ENCODE measurements at places on chromosomes 1 and 21.

DNA sequence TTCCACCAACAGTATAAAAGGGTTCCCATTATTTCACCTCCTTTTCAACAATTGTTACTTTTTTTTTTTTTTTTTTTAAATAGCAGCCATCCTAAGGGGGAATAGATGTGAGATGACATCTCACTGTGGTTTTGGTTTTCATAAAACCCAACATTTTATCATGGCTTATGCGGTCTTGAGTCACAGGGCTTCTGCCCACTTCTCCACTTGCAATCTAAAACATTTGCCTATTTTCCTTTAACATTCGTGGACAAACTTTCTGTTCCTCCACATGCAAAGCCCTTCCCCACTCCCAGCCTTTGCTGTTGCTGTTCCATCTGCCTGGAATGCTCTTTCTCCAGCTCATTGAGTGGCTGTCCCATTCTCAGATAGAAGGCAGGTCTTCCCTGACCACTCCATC, 239.7 kb upstream of the KCNK2 start:
- peak; percentile 57 for DNase-seq

DNA sequence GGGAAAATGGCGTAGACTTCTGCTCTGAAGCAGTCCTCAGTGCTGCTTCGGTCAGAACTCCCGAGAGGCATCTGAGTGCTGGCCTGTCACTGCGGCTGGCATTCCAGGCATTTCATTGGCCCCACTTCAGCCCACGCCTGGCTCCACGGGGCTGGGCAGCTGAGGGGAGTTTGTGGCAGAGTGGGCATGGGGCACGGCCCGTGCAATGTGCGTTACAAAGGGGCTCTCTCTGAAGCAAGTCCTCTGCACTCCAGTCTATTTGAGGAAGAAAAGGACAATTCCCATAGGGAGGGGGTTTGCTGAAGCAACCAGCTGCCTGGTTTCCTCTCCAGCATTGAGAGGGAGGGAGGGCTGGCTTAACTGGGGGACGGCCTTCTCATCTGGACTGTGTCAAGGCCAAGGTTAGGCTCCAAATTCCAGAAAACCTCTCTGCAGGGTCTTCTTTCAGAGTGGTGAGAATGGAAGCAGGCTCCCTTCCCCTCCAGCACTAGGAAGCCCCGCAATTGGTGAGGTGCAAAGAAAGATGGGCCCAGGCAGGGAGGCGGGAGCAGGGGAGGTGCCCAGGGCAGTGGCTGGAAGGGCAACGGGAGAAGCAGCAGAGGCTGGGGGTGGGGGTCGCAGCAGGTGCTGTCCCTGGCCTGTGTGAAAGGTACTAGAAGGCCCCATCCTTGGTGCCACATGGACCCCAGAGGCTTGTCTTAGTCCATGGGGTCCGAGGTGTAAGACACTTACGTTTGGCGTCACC, 21.1 kb upstream of the GPR157 start:
- DNase-seq: no peak

- DNase-seq: no peak
These were observed 2.9 kb upstream of the FCMR start for GRCh38 chr1:206924592-206925105.

- no peak for DNase-seq
These were observed 52.9 kb downstream of the SUCO start for GRCh38 chr1:172585861-172586260.

- DNase-seq: no peak
These were observed 610.3 kb upstream of the TMPRSS15 start for GRCh38 chr21:19013916-19014315.

DNA sequence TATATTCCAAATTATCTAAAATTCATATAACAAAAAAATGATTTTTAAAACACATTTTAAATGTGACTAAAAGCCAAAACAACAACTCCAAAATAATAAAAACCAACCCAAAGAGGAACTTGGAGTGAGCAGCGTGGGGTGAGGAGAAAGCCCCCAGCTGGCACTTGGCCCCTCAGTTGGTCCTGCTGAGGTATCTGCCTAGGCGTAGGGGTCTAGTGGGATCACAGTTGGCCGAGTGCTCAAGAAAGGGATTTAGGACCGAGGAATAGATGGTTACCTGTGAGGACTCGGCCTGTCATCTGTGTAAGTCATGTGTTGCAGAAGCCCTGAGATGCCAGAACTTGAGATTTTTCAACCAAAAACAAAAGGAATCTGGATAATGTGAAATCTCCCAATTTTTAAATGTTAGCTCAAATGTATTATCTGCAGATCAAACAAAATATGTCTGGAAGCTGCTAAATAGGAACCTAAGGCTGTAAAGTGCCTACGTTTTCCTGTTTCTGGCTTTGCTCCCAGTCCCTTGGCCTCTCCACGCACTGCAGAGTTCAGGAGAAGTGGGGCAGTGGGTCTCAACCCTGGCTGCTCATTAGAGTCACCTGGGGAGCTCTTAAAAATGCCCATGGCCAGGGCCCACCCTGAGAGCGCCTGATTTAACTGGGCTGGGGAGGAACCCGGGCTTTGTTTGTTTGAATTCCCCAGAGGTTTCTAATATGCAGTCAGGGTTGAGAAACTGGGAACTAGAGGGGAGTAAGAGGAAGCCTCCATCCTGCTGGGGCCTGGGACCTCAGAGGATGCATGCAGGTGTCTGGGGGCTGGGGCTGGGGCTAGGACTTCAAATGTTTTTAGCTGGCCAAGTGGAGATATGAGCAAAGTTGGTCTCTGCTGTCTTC, 38.5 kb upstream of the LDLRAP1 start:
- no peak for DNase-seq

DNA sequence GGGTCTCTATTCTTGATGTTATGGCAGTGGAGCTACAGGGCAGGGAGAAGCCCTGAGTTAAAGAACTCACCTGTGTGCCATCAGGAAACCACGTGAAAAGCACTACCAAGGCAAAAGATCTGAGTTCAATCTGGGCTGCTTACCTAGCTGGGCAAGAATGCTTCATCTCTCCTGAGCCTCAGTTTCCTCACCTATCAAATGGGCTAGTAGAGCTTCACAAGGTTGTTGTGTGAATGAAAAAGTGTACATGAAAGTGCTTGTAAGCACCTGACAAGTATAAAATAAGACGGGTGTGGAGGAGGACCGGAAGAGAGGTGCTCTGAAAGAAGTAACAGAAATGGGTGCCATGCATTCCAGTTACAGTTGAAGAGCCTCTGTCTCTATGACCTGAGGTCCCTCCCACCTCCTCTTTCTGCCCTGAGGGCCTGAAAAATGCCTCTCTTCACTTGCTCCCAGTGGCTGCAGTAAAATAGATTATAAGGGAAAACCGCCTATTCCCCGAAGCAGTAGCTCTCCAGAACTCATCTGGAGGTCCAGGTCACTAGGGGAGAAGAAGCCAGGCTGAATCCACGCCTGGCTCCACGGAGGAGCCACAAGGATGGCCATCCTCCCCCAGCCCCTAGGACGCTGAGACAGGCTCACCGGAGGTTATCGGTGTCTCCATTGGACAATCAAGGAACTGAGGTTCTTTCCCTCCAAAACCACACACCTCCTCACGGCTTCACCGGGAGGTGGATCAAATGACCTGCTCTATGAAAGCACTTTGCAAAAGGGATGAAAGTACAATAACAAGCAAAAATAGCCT, 1.4 kb downstream of the GPR161 start:
- no peak for DNase-seq

DNA sequence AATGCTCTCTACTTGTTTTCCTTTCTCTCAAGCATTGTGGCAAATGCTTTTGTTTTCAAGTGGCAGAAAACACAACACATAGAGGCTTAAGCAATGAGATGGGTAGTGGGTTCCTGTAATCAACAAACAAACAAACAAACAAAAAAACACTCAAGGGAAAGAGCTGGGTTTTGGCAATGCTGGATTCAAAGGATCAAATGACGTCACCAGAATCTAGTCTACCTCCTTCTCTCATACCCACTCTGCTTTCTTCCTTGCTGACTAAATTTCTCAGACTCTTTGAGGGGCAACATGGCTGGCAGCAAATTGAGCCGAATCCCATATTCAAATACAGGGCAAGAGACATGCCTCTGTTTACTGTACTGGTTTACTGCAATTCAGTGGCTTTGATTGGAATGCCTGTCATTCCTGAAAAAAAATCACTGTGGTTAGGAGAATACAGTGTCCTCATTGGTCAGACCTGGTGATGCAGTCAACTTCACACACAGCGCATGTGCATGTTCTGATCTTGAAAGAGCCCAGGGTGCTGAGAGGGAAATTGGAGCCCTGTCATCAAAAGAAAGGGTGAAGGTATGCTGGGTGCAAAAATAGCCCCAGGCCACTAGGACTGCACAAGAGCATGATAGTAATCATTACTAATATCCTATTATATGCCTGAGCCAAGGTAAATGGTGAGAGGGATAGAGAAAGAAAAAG, 356.2 kb downstream of the KCTD3 start:
- DNase-seq: no peak

DNA sequence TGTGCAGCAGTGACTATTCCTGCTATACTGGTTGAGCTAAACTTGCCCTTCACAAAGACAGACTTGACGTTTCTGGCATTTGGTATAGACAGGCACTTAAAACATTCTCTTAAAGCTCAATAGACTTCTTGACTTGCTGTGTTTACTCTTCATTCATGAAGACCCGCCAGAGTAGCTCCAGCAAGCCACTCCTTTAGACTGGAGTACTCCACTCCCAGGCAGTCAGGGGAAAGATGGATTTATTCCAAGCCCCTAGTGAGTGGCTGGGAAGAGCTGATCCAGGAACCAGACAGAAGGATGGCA, 70.7 kb downstream of the EVA1C start:
- no peak for DNase-seq

DNA sequence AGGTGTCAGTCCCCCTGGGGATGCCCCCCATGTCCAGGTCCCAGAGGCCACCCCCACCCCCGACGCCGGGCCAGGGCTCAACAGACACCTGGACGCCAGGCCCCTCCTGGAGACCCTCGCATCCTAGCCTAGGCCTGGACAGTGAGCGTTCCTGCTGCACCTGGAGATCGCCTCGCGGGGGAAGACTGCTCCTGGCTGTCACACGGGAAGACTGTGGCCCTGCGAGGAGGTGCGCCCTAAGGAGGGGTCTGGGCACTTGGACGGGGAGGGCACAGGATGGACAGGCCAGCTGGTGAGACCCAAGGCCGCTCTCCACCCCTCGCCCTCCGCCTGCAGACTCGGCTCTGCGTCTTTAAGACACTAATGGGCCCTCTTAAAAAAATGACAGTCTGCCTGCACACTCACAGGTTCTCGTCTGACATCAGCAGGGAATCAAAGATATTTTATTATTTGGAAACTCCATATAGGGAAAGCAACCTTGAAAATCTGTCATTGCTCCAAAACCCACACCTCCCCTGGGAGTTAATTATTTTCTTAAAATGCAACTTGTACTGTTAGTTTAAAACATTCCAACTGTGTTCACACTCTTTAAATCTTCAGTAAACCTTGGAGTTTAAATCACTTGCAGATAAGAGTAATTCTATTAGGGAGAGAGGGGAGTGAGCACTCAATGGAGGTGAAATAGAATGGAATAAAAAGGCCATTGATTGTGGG, 45.6 kb upstream of the ACTRT2 start:
- no peak for DNase-seq

- DNase-seq: peak; percentile 36
These were observed 9.3 kb downstream of the MIA3 start for GRCh38 chr1:222627232-222627631.

DNA sequence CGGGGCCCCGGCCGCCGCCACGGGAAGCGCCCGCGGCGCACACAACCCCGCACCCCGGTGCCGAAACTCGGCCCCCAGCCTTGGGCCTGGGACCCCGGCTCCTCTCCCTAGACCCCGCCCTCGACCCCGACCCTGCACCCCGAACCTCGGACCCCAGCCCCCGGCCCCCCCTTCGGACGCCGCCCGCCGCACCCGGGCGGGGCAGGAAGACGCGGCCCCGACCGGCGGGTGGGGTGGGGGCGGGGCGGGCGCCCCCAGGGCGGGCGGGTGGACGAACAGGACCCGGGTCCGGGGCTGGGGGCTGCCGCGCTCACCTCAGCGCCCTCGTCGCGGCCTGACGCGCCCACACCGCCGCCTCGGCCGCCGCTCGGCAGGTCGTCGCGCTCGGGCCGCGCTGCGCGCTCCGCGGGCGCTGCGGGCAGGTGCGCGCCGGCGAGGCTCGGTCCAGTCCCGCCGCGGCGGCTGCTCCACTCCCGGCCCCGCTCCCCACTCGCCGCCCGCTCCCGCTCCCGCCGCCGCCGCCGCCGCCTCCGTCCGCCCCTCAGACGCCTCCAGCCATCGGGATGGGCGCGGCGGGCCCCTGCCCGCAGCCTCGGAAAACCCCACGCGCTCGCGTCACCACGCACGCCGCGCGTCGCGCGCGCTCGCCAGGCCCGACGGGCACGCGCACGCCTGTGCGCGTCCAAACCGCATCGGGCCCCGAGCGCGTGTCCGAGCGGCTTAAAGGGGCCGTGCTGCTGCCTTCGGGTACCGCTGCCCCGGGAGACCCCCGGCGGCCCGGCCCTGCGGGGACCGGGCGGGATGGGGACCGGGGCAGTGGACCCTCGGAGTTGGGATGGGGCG, at the start of gene GNB1:
GNB1 (minus strand) TSS at position 582 of the 843 bp plus-strand sequence. CDS start 65,634 bp downstream, outside the sequence.
- peak; percentile 83 for DNase-seq

GRCh38 chr1:156064615-156065014, 3.7 kb downstream of the RAB25 start:
- DNase-seq: no peak

- DNase-seq: no peak
These were observed 80.6 kb downstream of the NAV1 start for GRCh38 chr1:201619513-201619912.

DNA sequence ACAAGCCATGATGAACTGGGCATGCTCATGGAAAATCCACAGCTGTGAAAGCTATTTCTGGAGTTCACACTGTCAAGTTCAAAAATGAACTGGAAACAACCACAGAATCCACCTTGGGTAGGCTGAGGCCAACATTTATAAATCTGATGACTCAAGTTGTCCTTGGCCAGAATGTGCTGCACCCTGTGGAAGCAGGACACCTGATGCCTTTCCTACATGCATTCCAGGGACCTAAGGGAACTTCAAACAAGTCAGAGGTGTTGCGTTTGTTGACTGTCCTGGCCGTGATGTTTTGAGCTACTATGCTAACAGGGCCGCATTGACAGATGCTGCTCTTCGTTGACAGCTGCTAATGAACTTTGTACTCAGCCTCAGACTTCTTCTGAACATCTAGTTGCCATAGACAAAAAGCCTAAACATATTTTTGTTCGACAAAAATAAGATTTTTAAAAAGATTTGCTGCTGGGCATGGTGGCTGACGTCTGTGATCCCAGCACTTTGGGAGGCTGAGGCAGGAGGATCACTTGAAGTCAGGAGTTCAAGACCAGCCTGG, 127.9 kb upstream of the SLC45A1 start:
- peak; percentile 87 for DNase-seq

GRCh38 chr1:11399250-11399649, 79.7 kb upstream of the DISP3 start:
- no peak for DNase-seq

DNA sequence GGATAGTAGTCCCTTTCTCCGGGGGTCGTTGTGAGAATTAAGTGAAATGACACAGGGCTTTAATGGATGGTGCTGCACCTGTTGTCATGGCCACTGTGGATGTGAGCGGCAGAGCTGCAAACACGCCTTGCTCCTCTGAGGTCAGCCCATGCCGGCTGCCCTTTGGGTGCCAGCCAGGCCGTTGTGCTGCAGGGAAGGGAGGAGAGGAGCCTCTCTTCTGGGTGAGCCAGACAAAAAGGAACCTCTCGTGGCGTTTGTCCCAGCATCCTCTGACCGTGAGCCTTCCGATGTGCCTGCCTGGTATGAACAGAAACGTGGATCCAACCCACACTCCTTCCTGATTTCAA, 383.0 kb upstream of the VAMP3 start:
- no peak for DNase-seq

Data from astrocyte of the spinal cord (primary cell).